ENCODE measurements at places on chromosomes 6 and 20.

DNA sequence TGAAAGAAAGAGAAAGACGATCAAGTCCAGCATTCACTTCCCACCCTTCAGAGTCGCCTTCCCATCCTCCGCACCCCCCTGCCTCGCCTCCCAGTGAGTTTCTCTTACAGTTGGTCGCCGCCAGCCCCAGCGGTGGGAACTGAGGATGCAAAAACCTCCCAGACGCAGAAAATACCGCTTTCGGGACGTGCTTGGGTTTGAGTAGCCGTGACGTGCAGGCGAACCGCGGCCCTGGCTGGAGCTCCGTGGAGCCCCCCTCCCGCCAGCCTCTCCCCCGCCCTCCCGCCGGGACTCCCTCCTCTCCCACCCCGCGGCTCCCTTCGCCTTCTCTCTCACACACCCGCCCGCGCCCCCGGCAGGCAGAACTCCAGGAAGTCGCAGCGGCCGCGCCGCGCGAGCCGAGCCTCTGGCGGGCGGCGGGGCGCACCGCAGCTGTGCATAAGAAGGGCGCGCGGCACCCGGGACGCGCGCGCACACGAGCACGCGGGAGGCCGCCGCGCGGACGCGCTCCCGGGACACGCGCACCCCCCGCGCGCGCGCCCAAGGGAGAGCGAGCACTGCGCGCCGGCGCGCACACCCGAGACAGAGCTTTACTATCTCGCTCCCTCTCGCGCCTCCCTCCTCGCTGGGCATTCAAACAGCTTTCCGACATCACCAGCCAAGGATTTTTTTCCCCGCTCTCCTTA, at the start of gene ADGRB3:
Gene ADGRB3 (plus strand): TSS at position 557 of the 686 bp plus-strand sequence. CDS start 3,394 bp downstream, outside the sequence.
- peak; percentile 92 for DNase-seq

GRCh38 chr6:44594481-44594880, 207.0 kb downstream of the CDC5L start:
- DNase-seq = no peak

DNA sequence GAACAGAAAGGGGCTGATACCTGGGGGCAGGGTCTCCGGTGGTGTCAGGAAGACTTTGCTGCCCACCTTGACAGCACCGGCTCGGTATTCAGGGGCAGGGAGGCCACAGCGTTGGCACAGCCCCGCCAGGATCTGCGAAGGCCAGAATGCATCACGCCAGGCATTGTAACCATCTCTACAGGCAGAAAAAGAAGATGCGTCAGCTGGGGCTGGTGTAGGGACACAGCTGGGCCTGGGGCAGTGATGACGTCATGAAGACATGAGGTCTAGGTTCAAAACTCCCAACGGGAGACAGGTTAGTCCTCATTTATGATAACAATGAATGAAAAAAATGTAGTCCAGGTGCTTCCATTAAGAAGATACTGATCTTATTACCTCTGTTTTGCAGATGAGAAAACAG, 22.0 kb downstream of the ERGIC3 start:
- no peak for DNase-seq

DNA sequence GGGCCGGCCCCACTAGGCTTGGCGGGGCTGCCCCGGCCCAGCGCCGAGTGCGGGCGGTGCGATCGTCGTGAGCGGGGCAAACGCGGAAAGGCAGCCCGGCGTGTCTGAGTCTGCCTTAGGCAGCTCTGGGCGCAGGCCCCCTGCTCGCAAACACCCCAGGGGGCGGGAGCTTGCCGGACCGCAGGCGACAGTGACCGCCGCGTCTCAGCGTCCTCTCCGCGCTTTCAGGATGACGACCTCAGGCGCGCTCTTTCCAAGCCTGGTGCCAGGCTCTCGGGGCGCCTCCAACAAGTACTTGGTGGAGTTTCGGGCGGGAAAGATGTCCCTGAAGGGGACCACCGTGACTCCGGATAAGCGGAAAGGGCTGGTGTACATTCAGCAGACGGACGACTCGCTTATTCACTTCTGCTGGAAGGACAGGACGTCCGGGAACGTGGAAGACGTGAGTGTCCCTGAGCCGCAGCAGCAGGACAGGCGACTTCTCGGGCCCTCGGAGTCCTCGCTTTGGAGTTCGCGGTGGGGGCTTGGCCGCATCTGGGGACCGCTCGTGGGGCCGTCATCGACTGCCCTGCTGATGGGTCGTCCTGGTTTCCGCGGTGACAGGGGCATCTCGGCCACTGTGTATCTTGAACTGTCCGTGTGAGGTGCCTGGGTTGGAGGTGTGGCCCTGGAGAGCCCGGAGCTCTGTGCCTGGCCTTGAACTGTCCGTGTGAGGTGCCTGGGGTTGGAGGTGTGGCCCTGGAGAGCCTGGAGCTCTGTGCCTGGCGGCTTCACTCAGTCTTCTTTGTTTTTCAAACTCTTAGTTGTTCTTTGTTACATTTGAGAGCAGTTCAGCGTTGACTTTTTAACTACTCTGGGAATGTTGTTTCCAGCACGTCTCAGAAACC, 786 bp downstream of the ADRM1 start:
- no peak for DNase-seq

- DNase-seq = peak; percentile 29
These were observed 117.1 kb upstream of the EEF1E1 start for GRCh38 chr6:8219352-8219943.

GRCh38 chr6:20291764-20292580, 79.7 kb upstream of the MBOAT1 start:
- peak; percentile 66 for DNase-seq

DNA sequence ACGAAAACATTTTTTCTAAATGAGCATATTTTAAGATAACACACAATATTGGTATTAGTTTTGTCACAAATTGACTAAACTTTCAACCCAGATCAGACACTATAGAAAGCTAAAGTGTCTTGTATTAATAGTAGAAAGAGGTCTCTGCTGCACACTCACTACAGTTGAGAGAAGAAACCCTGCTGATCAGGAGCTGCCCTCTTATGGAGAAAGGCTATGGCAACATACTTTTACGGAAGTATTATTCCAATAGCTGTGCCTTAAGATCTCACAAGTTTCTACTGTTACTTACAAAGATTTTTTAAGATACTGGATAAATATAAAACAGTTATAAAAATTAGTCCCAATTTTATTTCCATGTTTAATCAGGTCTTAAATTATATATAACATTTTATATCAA, 155.7 kb downstream of the RIMS1 start:
- DNase-seq = no peak

- DNase-seq = no peak
These were observed 95.5 kb upstream of the PTPRT start for GRCh38 chr20:43285170-43285569.
